ENCODE measurements at places on chromosomes 4 and X. TPM values are rescaled to one million over a fixed set of nuclear protein-coding genes. Genes with fewer than 3 reads are reported as not detected.

IQSEC2 gene
- 40.0 TPM for total RNA-seq

TMEM31 gene
- total RNA-seq: not detected

ZNF141 gene
- total RNA-seq: 3.7 TPM

NMU gene
- 0.60 TPM for total RNA-seq

FHDC1 gene
- 0.47 TPM for total RNA-seq

FAM193A gene
- total RNA-seq: 9.1 TPM

EXOC1L gene
- total RNA-seq: not detected

FAT4 gene
- total RNA-seq: 2.6 TPM

NSUN7 gene
- 0.27 TPM for total RNA-seq

GPRASP3 gene
- 4.9 TPM for total RNA-seq

MGARP gene
- total RNA-seq: 0.85 TPM

TCEAL6 gene
- not detected for total RNA-seq

GIMD1 gene
- total RNA-seq: not detected

DCAF12L2 gene
- 0.17 TPM for total RNA-seq

CSN1S1 gene
- total RNA-seq: not detected

SHROOM2 gene
- total RNA-seq: 0.28 TPM

BCORL1 gene
- total RNA-seq: 8.4 TPM

MYOZ2 gene
- total RNA-seq: not detected

All from A549 treated with DMSO at 1 μM for 4 hours (cell line).